T-helper 1 cell (primary cell): ENCODE measurements at places on chromosomes 2 and 18.

DNA sequence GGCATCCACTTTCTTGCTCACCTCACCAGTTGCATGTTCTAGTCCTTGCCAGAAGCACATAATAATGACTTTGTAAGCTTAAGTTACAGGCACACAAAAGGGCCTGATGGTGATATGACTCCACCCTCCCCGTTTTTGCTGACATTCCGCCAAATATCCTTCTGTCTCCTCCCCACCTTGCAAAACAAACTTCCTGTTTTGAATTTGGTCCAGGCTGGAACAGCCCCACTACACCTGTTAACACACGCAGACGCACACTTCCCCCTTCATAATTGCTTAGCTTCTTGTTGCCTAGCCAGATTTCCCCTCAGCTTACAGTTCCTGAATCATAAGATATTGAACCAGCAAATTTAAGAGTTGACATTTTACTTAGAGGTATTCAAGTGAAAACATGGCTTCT, at the start of gene MGAT5:
MGAT5 (plus strand) TSS at position 269 of the 400 bp plus-strand sequence. CDS start 332 bp downstream, outside the sequence.
- no peak for DNase-seq

- peak; percentile 29 for DNase-seq
These were observed 62.1 kb downstream of the NABP1 start for GRCh38 chr2:191740016-191740419.

DNA sequence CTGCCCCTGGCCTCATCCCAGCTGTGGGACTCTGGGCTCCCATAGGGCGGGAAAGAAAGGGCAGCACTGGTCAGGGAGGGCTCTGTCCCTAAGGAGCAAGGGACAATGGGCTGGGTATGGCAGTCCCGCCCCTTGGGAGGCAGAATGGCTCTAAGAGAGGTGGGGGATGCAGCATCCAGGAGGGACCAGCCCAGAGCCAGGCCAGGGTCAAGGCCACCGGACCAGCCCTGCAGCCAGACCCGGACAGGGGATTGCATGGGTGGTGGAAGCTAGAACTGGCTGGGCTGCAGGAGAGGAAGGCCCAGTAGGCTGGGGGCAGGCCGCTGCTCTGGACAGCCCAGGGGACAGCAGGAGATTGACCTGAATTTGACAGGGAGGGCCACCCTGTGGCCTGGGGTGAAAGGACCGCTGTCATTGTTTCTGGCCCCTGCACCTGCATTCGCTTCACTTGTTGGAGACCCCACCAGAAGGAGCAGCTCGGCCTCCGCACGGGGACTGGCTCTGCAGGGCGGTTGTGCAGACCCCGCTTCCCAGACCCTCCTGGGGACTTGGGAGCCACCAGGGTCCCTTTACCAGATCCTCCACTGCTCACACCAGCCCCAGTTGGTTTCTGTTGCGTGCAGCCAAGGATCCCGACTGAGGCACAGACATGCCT, 14.6 kb downstream of the RAMP1 start:
- DNase-seq, result no peak

- DNase-seq, result no peak
These were observed 70.3 kb downstream of the TGOLN2 start for GRCh38 chr2:85257359-85257969.

GRCh38 chr2:67706082-67706481, 308.9 kb downstream of the ETAA1 start:
- no peak for DNase-seq

GRCh38 chr2:57674743-57675142, 371.9 kb upstream of the VRK2 start:
- DNase-seq, result no peak

- no peak for DNase-seq
These were observed 605.3 kb upstream of the ZNF804A start for GRCh38 chr2:183993052-183993451.

DNA sequence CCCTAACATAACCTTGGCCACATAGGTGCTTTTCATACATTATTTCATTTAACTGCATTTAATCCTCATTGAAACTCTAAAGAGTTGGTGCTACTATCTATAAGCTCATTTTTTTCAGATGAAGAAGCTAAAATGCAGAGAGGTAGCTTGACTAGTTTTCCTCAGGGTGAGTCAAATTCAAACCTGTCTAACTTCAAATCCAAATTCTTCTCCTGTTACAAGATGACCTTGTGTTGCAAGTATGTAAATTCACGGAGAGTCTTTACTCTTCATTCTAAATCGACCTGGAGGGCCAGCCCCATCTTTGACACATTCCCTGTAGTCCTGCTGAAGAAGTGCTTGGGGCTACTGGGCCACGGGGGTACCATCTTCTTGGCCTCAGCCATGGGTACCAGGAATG, 8.2 kb upstream of the SETBP1 start:
- no peak for DNase-seq

GRCh38 chr2:238994876-238995275, 147.0 kb downstream of the TWIST2 start:
- DNase-seq, result no peak

DNA sequence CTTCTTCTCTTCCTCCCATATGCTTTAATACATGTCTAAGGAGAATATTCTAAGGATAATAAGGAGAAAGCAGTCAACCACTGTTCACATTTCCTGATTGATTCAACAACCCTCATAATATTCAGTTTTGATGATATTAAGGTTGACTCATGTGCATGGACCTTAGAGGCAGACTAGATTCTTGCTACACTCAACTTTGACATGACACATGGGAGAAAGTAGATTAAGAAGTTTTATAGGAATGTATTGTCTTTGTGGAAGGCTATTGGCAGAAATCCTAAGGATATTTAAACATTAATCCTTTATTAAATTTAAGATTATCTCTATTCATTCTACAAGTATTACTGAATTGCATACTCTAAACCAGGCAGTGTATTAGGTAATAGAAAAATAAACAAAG, 309.1 kb upstream of the CYRIA start:
- DNase-seq, result no peak

GRCh38 chr2:184201246-184201645, 397.1 kb upstream of the ZNF804A start:
- no peak for DNase-seq

GRCh38 chr2:29446847-29447246, 331.6 kb downstream of the CLIP4 start:
- DNase-seq, result no peak

GRCh38 chr2:20168727-20169696, 55.9 kb downstream of the SDC1 start:
- DNase-seq, result no peak

DNA sequence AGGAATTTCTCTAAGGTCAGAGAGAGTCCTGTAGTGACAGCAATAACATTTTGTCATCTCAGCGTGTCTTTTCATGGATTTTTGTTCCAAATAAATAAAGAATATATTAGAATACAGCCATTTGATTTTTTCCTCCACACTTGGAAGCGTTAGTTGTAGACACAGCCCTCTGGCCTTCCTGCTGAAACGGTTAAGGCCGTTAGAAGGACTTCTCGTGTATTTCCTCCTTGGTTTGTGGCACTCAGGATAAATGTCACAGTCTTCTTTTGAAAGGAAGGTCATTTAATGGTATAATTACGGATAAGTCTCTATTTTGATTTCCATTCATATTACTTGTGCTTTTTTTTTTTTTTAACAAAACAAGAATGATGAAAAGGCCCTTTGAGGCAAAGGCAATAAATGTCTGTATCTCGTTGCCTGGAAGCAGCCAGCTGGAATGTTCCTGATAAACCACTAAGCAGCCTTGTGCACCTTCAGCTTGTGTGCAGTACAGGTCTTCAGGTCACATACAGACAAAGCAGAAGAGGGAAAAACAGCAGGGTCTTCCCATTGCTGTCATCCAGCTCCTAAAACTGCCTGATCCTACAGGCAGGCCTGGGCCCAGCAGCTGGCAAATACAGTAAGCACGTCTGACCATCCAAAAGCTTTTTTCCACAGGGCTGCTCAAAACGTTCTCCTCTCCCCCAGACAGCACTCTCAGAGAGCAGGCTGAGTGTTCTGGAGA, 14.4 kb downstream of the EFR3B start:
- no peak for DNase-seq

GRCh38 chr2:205858881-205859441, 176.7 kb downstream of the NRP2 start:
- no peak for DNase-seq

DNA sequence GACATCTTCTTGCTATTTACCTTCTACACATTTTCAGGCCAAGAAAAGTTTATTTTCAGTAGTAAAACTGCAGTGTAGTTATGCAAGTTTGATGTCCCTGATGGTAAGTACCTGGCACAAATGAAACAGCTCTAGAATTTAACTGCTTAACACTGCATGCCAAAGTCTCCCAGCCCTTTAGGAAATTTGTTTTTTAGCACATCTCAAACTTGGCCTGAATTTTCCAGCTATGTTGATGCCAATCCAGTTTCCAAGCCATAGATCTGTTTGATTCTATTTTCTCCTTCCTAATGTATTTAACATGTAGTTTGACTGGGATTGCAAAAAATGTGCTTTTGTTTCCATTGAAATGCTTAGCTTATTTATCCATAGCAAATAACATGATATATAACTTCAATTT, 29.3 kb upstream of the ZNF385B start:
- no peak for DNase-seq

DNA sequence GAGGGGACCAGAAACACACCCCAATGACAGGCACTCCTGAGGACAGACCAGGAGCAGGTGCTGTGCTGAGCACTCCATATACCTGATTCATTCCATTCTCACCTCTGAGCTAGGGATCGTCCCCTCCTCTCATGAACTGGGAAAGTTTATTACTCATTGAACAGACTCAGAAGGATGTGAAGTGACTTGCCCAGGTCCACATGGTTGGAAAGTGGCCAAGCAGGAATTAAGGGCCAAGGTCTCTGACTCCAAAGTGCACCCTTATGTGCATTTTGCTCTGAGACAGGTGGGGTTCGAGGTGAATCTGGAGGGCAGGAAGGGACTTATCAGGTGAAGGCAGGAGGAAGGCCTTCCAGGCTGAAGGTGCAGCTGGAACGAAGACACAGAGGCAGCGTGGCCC, 25.1 kb upstream of the PLB1 start:
- no peak for DNase-seq

DNA sequence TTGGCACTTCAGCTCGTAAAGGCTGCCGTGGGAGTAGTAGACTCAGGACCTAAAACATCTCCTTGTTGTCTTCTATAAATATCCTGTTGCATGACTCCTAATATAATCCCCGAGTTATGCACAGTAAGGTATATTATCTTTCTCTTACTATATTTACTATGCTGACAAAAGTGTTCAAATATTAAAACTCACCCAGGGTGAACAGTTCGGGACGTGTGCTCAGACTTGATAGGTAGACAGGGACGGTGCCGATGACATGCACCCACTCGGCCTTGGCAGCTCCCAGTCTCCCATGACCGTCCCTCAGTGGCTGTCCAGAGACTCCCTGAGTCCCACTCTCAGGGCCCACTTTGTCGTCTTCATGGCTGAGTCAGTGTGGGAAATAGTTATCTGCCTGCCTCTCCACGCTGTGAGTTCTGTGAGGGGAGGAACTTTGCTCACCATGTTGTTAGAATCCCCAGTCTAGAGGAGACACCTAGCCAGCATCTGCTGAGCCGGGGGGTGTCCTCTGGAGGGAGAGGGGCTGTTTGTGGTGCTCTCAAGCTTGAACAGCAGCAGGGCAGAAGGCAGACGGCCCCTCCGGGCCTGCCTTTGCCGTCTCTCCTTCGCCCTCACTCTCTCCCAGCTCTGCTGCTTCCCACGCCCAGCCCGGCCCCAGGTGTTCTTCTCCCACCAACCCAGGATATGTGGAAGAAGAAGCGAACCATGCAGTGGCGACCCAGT, 75.0 kb downstream of the DGKD start:
- DNase-seq, result no peak

- DNase-seq, result no peak
These were observed 21.4 kb downstream of the HJURP start for GRCh38 chr2:233832869-233833311.

DNA sequence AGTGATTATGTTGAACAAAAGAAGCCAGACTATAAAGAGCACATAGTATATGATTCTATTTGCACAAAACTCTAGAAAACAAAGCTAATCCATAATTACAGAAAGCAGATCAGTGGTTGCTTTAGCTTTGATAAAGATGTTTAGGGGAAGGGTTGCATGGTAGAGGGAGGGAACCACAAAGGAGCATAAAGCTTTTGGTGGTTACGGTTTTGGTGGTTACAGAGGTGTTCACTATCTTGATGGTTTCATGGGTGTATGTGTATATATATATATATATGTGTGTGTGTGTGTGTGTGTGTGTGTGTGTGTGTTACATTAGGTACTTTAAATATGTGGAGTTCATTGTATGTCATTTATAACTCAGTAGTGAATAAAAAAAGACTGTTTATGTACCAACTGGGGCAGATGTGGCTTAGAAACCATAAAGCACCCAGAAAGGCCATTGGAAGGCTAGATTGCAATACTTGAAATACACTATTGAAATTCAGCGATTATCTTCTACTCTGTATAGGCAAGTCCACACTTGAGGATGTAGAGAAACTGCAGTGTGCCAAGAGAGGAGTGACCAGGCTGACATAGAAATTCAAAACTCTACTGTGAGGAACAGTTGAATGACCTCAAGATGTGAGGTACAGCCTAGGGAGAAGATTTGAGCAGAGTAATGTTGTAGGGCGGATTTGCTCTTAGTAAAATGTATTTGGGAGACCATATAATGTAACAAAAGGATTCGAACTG, 60.6 kb downstream of the CAB39 start:
- DNase-seq, result no peak

DNA sequence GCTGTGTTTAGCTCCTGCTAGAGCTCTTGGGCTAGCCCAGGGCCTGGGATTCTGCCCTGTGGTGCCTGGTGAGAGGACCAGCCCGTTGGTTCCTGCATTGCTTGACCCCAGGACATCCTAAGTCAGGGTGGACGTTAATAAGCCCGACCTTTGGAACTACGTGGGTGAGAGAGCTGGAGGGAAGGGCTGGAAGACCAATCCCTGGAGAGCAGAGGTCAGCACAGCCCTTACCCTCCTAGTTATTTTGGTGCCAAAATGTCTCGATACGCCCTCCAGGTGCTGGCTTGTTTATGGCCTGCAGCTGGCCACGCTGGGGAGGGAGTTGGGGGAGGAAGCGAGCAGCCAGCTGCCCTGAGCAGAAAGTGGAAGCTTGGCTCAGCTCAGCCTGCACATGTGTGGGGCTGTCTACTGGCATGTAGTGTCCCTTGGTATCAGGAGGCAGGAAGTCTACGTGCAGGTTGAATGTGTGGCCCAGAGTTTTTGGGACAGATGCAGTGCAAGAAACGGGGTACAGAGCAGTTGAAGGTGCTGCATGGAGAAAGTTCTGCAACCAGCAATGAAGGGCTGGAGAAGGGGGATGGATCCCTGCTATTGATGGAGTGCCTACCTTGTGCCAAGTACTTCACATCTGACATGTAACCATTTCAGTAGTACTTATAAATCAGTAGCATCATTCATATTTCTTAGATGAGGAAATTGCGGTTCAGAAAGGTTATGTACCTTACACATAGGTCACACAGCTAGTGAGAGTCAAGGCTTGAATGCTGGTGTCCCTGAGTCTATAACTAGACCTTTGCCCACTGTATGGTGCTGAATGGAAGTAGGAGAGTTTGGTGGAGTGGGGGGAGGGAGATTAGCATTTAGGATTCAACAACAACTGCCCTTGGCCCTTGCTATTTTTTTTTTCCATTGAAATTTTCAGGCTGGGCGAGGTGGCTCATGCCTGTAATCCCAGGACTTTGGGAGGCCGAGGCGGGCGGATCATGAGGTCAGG, 5.0 kb upstream of the DGKD start:
- DNase-seq, result no peak
